ENCODE measurements at places on chromosomes 4 and X. TPM values are rescaled to one million over a fixed set of nuclear protein-coding genes. Genes with fewer than 3 reads are reported as not detected.

DNA sequence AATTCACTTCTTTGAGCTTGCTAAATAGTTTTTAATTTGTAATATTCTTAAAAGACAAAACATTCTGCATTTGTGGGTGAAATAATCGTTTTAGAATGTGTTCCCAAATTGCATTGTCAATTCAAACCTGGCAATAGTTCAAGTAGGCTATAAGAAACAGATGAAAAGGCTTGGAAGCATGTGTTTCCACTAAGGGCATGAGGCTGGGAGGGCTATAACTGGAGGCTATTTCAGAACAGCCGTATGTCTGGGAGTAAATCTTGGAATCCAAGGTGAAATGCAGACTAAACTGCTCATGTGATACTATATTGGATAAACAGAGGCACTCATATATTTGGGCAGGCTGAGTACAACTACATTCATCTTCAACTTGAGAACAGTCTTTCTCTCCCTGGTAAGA lies 117.4 kb upstream of the GRPR start:
- no peak for DNase-seq

GRCh38 chr4:82493721-82494425 lies 63.5 kb downstream of the ENOPH1 start:
- no peak for DNase-seq

- DNase-seq = no peak
Measured at GRCh38 chrX:39720945-39721344, 376.8 kb downstream of the BCOR start.

GRCh38 chr4:54897590-54897989 lies 227.8 kb downstream of the KDR start:
- no peak for DNase-seq

DNA sequence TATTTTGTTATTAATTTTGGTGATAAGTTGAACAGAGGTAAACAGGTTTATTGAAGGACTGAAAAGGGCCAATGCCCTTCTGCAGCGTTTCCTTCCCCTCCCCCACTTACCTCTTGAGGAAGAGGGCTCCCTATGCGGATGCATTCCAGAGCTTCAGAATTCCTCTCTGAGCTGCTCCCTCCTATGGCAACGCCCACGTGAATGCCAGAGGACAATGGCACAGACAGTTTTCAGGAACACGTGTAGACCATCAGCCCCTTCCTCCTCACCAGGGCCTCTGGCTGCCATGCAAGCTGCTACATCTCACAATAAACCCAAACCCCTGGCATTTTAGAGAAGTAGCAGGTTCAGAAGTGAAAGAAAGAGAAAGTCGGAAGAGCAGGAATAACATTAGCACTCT lies 127.9 kb downstream of the CHRDL1 start:
- peak; percentile 14 for DNase-seq

- peak; percentile 63 for DNase-seq
Measured at GRCh38 chrX:17595456-17596035, 141.7 kb upstream of the SCML1 start.

- DNase-seq = no peak
Measured at GRCh38 chr4:38949411-38950051, 81.9 kb downstream of the FAM114A1 start.

The AKAP4 gene
- polyA plus RNA-seq = not detected

The SGMS2 gene
- 5.3 TPM for polyA plus RNA-seq

The S100G gene
- not detected for polyA plus RNA-seq

The ALAS2 gene
- polyA plus RNA-seq = not detected

Measured in kidney (tissue), 22 donors.